Activated T-cell treated with anti-CD3 and anti-CD28 coated beads for 24 hours (primary cell): ENCODE measurements at places on chromosomes 2 and 18.

DNA sequence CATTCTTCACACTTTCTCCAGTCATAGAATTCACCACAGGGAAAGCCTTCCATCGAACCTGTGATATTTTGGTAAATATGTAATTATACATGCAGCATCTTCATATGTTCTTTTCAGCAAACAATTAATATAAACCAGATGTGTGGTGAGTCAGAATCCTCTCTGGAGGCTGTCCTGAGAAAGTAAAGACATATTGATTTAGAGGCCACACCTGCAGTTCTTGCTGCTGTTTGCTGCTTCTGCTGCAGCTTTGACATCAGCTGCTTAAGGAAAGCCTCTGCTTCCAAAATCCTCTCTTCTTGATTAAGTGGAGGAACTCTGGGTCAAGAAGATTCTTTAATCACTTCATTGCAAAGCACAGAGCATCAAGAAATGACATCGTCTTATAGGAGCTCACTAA lies 568.8 kb upstream of the ZEB2 start:
- no peak for DNase-seq

GRCh38 chr2:193581807-193582206 lies 1387.1 kb upstream of the TMEFF2 start:
- DNase-seq, result no peak

DNA sequence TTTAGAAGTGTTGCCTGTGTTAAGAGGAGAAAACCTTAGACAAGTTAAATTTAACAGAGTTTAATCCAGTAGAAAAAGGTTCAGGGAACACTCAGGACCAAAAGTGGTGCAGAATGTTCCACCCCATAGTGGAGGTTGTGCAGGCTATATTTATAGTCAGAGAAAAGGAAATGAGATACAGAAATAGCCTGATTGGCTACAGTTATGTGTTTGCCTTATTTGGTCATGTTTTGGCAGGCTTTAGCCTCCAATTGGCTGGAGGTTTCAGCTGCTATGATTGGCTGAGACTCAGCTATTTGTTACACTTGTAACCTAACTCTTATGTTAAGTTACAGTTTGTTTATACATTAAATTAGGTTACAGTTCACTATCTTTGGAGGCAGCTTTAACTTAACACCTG lies 4.2 kb downstream of the STAMBP start:
- DNase-seq, result no peak

DNA sequence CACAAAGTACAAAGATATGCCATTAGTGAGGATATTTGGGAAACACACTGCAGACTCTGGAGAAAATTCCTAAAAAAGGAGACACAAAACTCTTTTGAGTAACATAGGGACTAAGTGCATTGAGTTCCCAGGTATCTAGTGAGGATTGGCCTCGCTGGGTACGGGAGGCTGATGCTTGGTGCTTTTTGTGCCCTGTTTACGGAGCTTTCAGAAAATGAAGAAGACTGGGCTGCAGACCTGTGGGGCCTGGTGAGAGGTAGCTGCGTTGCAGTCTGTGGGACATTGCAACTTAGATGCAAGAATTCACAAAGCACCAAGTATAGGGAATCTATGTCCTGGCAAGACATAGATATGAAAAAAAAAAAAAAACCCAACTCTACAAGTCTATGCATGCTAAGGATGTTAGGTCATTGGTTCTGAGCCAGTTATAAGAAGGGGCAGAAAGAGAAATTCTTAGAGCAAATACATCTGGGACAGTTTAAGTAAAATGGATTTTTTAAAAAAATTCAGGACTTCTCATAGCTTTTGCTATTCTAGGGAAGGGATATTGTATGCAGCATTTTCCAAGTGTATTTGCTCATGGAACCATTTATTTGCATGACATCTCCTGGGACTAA lies 156.0 kb downstream of the SLC4A3 start:
- no peak for DNase-seq

DNA sequence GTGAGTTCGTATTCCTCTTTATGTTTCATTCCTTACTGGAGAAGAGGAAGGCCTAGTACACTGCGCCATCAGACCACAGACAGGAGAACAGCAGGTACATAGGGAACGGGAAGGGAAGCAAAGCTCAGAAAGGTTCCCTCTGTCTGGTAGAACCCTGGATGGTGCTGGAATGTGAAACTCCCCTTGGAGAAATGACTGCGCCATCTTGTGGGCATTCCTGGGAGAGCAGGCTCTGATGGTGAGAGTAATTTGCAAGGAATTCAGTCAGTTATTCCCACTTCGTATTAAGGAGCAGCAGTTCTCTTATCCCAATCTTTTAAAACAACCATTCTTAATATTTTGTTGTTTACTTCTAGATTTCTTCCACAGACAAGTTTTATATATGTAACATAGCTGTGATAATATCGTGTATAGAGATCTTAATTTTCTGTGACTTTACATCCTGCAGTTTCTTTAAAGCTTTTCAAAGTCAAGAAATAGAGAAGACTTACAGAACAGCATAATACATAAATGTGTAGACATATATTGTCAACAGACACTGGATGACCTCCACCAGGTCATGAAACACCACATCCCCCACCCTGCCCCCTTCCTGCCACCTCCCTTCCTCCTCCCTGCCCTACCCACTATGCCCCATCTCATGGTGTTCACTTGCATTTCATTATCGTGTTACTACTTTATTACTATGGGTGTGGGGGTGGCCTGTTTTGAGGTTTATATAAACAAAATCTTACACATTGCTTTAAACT lies 83.9 kb downstream of the ARHGEF4 start:
- peak; percentile 37 for DNase-seq

DNA sequence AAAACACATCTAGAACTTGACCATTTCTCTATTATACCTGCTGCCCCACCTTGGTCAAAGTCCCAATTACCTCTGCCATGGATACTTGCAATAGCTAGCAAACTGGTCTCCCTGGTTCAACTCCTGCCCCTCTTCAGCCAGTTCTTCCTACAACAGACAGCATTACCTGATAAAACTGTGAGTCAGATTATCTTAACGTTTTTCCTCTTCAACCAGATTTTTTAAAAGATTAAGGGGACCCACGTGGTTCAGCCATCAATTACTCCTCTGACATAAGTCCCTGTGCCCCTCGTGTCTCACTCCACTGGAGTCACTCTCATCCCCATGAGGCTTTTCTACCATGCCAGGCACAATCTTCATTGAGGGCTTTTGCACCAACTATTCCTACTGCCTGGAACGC lies 5.3 kb upstream of the ARHGAP15 start:
- no peak for DNase-seq
